ENCODE measurements at places on chromosomes 13 and 19.

- no peak for DNase-seq
These were observed 77.7 kb downstream of the RYR1 start for GRCh38 chr19:38511074-38511708.

- no peak for DNase-seq
These were observed 21.9 kb downstream of the ZNF763 start for GRCh38 chr19:11986754-11987153.

- no peak for DNase-seq
These were observed 23.5 kb downstream of the FAM187B start for GRCh38 chr19:35204799-35205732.

GRCh38 chr19:49155005-49155819 lies at the start of gene HRC:
TSS of gene HRC (minus strand) at chr19:49155396. CDS start at chr19:49155237, 159 bp downstream.
- DNase-seq, result no peak

DNA sequence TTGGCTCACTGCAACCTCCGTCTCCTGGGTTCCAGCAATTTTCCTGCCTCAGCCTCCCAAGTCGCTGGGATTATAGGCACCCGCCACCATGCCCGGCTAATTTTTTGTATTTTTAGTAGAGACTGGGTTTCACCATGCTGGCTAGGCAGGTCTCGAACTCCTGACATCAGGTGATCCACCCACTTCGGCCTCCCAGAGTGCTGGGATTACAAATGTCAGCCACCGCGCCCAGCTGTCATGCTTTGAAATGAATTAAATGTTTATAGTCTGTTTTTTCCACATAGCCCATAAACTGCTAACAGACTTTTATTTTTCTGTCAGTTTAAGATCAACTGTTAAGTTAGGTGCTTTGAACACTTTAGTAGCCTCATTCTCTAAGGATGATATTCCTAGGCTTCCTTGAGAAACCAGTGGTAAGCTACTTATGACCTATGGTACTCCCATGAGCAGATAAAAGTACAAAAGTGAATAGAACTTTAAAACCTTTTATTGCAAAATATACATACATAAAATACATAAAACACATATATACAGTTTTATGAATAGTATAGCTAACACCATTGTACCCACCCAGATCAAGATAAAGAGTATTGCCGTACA lies 13.6 kb downstream of the TPP2 start:
- no peak for DNase-seq

DNA sequence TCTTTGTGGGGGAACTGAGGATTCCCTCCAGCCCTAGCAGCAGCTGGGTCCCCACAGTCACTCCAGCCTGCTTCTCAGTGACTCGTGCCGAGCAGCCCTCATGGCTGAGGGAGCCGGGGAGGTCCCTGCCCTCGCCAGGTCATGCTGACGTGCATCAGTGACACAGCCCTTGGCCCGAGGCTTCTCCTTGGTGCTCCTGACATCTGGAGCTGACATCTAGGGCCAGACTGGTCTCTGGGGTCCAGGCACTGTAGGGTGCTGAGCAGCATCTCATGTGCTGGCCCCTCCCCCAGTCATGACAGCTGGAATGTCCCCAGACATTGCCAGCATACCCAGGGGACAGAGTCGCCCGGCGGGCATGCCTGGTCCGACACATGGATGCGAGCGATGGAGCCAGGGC lies 14.4 kb downstream of the COMP start:
- no peak for DNase-seq

DNA sequence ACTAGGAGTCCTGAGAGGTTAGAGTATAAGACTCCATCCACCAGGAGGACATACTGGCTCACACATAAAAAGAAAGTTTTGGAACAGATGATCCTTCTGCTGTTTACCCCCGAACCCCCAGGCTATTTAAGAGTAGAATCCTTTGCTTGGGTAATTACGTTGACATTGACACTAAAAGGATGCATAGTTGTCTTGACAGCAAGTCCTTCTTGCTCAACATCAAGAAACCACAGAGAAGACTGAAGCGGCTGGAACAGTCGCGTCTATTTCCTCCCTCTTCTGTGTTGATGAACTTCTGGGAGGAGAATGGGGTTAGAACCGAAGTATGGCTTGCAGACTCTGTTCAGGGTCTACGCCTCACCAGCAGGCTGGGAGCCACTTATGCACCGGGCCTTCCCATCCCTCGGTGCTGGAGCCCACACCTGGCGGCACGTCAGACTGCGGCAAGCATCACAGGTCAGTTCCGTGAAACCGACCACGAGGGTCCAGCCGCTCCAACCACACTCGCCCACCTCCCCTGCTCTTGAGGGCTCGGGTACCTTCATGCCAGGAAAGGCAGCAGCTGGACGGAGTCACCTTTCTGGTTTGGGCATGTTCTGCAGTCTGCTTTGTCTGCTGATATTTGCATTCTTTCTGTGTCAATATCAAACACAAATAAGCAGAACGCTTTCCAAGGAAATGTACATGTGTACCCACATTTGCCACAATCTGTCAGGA lies 42.4 kb upstream of the RANBP3 start:
- DNase-seq, result no peak

DNA sequence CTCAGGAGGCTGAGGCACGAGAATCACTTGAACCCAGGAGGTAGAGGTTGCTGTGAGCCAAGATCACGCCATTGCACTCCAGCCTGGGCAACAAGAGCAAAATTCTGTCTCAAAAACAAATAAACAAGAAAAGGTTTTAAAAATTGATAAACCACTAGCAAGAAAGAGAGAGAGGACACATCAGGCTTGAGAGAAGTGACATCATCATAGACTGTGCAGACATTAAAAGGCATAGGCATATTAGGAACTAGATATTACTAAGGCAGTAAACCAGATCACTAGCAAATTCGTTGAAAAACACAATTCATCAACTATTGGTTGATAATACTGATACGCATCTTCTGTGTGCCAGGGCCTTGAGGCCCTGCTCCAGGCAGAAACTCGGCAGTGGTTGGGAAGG lies 7.7 kb downstream of the A1BG start:
- no peak for DNase-seq

DNA sequence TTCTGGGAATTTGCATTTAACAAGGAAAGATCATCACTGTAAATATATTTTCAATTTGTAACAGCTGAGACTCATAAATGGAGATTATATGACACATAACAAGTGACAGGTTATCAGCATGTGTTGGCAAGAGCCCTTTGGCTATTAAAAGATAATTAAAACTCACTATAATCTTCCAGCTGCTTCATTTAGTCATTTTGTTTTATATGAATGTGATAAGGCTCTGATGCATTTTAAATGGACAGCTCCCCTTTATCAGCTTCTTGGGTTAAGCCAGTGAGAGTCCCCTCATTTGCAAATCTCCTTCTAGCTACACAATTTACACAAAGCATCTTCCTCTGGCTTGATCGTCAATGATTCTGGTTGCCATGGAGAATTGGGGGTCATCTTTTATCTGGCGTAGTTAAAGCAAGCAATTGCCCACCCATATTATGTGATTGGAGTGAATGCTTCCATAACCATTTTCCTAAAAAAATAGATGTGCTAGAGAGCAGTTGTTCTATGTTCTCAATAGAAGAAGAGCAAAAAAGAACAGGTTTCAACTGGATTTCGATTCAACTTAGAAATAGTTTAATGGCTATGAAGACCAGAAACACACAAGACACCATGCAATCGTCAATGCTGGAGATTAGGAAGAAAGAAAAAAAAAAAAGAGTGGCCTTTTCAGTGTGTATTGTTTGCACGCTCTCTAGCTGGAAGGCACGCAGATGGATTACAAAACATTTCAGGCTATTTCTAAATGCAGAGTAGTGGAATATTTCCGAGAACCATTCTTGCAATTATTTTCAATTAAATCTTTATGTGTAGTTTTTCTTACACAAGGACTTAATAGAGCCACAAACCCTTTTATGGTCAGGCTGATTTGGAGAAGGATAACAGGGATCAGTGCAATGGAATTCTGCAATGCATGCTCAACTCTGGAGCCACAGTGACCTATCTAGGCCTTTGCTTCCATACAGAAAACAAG lies 27.4 kb downstream of the STARD13 start:
- DNase-seq, result no peak

DNA sequence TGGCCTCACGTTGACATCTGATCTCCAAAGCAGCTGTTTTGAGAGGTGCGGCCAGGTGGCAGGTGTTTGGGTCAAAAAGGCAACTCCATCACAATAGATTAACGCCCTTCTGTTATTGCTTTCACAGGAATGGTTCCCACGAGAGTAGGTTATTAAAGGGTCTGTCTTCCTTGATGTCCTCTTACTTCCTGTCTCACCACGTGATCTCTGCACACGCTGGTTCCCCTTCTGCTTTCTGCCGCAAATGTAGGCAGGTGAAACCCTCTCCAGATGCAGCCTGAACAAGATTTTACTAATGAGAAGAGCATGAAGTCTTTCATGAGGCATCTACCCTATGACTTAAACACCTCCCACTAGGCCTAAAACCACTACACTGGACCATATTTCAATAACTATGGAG lies 22.8 kb upstream of the ZNF564 start:
- DNase-seq, result no peak

GRCh38 chr19:39407410-39407659 lies 688 bp downstream of the ZFP36 start:
- DNase-seq, result no peak

DNA sequence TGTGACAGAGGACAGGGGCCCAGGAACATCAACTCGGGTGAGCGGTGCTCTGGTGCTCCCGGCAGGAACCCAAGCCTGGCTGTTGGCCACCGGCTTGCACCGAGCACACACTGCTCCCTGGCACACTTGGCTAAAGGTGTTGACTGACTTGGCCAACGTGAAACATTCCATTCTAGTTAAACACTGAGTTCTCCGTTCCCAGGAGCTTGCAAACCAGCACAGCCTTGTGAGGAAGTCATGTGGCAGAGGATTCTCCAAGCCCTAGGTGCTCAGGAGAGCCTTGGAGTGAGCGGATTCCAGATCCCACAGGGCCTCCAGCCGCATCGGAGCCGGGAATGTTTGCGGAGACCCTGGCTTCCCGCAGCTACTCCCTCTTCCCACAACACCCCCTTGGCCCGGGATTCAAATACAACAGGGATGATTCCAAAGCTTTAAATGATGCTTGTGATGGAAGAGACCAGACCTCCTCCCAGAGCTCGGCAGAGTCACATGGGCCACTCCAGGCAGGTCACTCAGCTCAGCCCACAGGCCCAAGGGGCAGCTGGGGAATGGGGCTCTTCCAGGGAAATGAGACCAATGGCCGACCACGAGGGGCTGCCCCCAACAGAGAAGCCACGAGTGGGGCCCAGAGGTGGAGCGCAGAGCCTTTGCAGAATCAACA lies 2.9 kb downstream of the C13orf46 start:
- no peak for DNase-seq

GRCh38 chr13:100128373-100128772 lies 39.5 kb downstream of the PCCA start:
- DNase-seq, result no peak

DNA sequence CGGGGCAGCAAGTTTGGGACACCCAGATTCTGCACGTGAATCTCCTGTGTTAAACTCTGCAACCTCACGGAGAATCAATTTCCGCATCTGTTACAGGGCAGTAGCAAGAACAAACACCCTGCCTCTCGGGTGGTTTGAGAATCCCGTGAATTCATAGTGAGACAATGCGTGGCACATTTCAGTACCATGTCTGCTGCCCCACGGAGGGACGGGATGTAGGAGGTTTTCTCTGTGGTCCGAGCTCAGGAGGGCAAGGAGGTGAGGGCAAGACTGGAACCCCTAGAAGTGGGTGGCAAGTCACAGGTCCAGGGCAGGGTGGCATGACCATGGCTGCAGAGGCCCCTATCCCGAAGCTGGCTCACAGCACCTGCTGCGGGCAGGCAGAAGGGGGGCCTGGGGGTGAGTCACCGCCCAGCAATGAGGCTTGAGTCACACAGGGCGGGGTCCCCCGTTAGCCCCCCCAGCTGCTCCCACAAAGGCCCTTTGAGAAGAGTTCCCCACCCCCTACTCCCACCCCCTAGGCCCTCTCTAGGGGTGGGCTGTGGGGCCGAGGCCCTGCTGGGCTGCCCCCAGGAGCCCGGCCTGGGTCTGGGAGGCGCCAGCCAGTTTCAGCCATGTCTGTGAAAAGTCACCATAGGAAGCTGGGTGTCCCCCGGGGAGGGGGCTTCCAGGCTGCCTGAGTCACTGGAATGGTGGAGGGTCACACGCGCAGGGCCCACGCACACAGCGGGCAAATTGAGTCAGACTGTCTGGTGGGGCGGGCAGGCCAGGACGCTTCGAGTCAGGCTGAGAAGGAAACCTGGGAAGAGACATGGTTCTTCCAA lies 25.8 kb upstream of the NANOS3 start:
- DNase-seq, result peak; percentile 78

DNA sequence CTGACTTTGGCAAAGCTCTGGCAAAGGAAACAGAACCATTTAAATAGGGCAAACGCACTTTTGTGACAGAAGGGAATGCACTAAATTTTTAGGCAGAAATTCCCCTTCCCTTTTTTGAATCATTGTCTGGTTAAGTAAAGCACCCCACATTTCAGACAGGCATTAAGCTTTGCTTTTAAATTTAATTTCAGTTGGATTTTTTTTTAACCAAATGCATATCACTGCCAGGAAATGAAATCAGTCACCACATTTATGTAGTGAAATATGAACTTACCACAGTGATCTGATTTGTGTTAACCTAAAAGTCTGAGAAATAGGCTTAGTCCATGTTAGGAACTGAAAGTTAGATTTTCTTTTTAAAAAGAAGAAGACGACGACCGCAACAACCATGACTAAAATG lies 10.8 kb downstream of the GPR183 start:
- no peak for DNase-seq

GRCh38 chr13:35723053-35723461 lies 246.6 kb upstream of the MAB21L1 start:
- no peak for DNase-seq

GRCh38 chr19:13240312-13241022 lies 90.3 kb downstream of the IER2 start:
- DNase-seq, result no peak

- DNase-seq, result no peak
These were observed 15.6 kb upstream of the NOTCH3 start for GRCh38 chr19:15216363-15216762.

GRCh38 chr13:81917810-81918209 lies 1576.9 kb upstream of the SPRY2 start:
- no peak for DNase-seq

GRCh38 chr19:16258440-16258903 lies 60.8 kb downstream of the AP1M1 start:
- DNase-seq, result no peak

DNA sequence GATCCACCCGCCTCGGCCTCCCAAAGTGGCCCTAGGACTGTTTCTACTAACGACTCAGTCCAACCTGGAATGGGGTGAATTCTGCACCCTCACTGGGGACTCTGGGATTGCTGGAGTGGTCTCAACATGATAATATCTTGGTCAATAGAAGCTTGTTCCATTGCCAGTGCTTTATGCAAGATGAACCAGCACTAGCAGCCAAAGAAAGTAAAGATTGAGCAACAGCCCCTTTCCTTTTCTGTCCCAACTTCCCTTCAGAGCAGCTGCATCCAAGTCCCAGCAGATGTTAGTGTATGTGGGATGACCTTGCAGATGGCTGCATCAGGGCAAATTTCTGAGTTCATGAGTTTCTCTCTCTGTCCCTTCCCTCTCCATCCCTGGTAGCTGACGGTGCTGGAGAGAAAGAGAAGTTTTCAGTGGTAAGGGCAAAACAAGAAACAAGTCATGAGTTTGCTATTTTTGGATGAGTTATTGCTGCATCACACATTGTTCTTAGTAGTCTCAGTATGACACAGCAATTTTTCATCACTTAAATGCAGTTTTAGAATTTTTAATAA lies 183.6 kb upstream of the EDNRB start:
- no peak for DNase-seq
